ENCODE measurements at places on chromosomes 5 and 9. TPM values are rescaled to one million over a fixed set of nuclear protein-coding genes. Genes with fewer than 3 reads are reported as not detected.

DNA sequence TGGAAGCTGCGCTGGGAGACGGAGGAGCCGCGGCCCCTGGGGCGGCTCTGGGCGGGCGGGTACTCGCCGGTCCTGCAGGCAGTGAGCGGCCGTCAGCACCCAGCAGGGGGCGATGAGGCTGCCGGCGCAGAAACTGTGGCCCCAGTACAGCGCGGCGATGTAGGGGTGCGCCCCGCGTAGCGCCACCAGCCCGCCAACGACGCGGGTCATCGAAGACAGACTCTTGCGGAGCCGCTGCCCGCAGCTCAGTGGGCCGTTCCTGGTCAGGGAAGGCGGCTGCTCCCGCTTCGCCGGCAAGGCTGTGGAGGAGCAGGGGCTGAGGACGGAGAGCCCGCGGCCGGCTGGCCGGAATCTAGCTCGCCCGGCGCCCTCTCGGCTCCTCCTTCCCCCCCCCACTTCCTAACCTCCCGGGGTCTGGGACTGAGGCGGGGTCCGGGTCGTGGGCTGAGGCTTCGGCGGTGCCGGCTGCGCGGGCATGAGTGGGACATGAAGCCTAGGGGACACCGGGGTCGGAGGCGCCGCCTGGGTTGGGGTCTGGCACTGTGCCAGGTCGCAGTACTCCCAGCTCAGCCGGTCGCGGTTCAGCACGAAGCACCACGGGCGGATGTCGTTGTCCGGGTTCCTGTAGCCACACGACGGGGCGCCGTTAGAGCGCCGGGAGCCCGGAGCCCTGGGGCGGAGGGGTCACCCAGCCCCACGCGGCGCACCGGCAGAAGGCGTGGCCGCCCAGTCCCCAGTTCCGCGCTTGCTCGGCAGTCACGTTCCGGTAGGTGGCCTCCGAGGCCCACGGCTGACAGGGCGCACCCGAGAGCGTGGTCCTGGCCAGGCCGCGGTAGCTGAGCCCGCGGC, 3.6 kb upstream of the PFN3 start:
- H3K4me1 ChIP-seq, result peaks cover 2% of the 10 kb centered on the region
- no peak overlapping the region for H3K27ac ChIP-seq
- peak; percentile 87 for DNase-seq
- H3K27me3 ChIP-seq, result no peaks in the 10 kb centered on the region
- H3K4me3 ChIP-seq, result peak overlapping the region; percentile 60
- H3K36me3 ChIP-seq, result no peaks in the 10 kb centered on the region

GRCh38 chr5:176162198-176162597, 76.0 kb upstream of the SIMC1 start:
- no peak overlapping the region for H3K4me3 ChIP-seq
- DNase-seq, result no peak
- H3K27ac ChIP-seq, result no peak overlapping the region
- H3K4me1 ChIP-seq, result no peaks in the 10 kb centered on the region

- no peak overlapping the region for H3K4me3 ChIP-seq
- no peak overlapping the region for H3K27ac ChIP-seq
- H3K4me1 ChIP-seq, result no peaks in the 10 kb centered on the region
- peaks cover 17% of the 10 kb centered on the region for H3K27me3 ChIP-seq
- no peak for DNase-seq
Observed at GRCh38 chr5:36459176-36460135, 146.9 kb upstream of the SLC1A3 start.

DNA sequence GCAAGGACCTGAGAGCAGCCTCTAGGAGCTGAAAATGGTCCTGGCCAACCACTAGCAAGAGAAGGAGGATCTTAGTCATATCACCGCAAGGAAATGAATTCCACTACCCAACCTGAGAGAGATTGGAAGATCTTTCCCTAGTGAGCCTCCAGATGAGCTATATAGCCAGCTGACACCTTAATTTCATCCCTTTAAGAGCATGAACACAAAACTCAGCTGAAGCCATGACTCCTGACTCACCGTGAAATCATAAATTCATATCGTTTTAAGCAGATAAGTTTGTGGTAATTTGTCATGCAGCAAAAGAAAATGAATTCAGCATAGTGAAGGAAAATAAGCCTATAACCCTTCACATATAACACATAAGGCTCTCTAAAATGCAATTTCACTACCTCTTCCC, 23.5 kb downstream of the MAPKAP1 start:
- no peaks in the 10 kb centered on the region for H3K27me3 ChIP-seq
- peaks cover 7% of the 10 kb centered on the region for H3K4me1 ChIP-seq
- H3K4me3 ChIP-seq, result no peak overlapping the region

DNA sequence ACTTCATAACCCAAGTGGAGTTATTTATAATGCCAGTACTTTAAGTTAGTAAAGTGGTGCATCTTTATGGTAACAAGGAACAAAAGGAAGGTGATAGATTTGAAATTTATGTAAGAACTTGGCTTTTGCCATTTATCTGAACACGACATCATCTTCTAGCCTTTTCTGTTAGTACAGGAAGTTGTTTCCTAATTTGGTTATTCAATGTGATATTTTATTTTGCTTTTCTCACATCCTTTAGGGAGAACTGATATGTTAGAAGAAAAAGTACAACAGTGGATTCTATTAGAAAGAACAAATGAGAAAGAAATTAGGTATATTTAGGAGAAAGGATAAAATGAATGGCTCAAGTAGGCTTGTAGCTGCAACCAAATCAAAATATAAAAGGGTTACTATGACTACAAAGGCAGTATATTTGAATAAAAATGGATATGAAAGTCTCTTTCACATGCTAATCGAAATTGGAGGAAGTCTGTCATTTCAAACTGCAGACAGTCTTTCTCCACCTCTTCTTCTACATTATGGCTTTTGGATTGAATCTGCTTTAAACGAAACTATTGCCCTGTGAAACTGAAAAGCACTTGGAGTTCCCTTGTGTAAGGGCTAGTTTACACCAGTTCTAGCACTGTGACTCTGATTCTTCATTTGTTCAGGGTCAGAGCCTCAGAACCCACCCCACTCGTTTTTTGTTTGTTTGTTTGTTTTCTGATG, 18.5 kb upstream of the SLC24A2 start:
- H3K4me1 ChIP-seq, result no peaks in the 10 kb centered on the region
- no peak overlapping the region for H3K27ac ChIP-seq
- peaks cover 11% of the 10 kb centered on the region for H3K27me3 ChIP-seq
- no peaks in the 10 kb centered on the region for H3K36me3 ChIP-seq

DNA sequence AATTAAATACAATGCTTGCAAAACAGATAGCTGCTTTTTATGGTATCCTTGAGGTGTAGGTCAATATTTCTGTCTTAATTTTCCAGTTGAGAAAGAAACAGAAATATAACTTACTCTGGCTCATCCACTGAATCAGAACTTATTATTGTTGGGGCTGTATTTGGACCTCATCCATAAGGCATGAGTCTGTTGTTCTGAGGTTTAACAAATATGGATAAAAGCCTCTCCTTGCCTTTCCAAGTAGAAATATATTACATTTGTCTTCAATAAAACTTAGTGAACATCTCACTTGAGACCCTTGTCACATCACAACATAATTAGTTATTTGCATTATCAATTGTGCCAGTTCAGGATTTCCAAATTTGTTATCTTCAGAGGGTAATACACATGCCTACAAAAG, 525.8 kb downstream of the AGTPBP1 start:
- no peak overlapping the region for H3K4me3 ChIP-seq
- H3K27ac ChIP-seq, result no peak overlapping the region
- no peaks in the 10 kb centered on the region for H3K36me3 ChIP-seq
- H3K27me3 ChIP-seq, result peaks cover 3% of the 10 kb centered on the region
- DNase-seq, result no peak
- no peaks in the 10 kb centered on the region for H3K4me1 ChIP-seq

- DNase-seq, result no peak
- no peak overlapping the region for H3K27ac ChIP-seq
- no peaks in the 10 kb centered on the region for H3K27me3 ChIP-seq
Observed at GRCh38 chr9:33306037-33306436, 15.7 kb downstream of the NFX1 start.

DNA sequence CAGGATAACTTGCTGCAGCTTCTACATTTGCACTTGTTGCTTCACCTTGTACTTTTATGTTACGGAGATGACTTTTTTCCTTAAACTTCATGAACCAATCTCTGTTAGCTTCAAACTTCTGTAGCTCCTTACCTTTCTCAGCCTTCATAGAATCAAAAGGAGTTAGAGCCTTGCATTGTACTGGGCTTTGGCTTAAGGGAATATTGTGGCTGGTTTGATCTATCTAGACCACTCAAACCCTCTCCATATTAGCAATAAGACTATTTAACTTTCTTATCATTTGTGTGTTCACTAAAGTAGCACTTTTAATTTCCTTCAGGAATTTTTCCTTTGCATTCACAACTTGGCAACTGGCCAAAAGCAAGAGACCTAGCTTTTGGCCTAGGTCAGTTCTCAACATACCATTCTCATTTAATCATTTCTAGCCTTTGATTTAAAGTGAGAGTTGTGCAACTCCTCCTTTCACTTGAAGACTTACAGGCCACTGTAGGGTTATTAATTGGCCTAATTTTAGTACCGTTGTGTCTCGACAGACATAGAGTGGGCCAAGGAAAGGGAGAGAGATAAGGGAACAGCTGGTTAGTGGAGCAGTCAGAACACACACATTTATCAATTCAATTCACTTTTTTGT, 63.7 kb downstream of the SHOC1 start:
- H3K4me3 ChIP-seq, result no peak overlapping the region
- no peak for DNase-seq
- no peaks in the 10 kb centered on the region for H3K27me3 ChIP-seq
- peaks cover 32% of the 10 kb centered on the region for H3K36me3 ChIP-seq
- no peak overlapping the region for H3K27ac ChIP-seq
- H3K4me1 ChIP-seq, result no peaks in the 10 kb centered on the region

GRCh38 chr5:159362220-159362619, 31.9 kb upstream of the IL12B start:
- no peak for DNase-seq
- peaks cover under 1% of the 10 kb centered on the region for H3K36me3 ChIP-seq
- no peak overlapping the region for H3K4me3 ChIP-seq
- peaks cover 1% of the 10 kb centered on the region for H3K27me3 ChIP-seq
- H3K4me1 ChIP-seq, result peaks cover 9% of the 10 kb centered on the region

GRCh38 chr5:139693676-139694364, 45.7 kb downstream of the CXXC5 start:
- no peak overlapping the region for H3K4me3 ChIP-seq
- no peak overlapping the region for H3K27ac ChIP-seq
- H3K36me3 ChIP-seq, result no peaks in the 10 kb centered on the region

DNA sequence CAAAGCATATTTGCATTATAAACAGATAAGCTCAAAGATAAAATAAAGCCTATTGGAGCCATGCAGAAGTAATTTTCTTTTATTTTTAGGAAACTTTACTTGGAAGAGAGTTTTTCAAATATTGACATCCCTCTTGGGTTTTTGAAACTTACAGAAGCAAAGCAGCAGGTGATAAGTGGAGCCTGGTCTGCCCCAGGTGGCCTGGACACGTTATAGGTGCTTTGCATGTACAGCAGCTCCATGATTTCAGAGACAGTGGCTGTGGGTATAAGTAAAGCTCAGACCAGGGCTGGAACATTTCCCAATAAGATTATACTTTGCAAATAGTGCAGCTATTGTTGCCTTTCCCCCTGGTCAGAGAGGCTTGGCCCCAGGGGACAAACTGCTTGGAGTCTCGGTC, 51.5 kb downstream of the CCDC192 start:
- DNase-seq, result no peak
- no peaks in the 10 kb centered on the region for H3K4me1 ChIP-seq
- peaks cover 1% of the 10 kb centered on the region for H3K27me3 ChIP-seq
- no peaks in the 10 kb centered on the region for H3K36me3 ChIP-seq

GRCh38 chr9:78697618-78698017, 400.7 kb downstream of the PSAT1 start:
- peaks cover 14% of the 10 kb centered on the region for H3K27me3 ChIP-seq
- no peak overlapping the region for H3K4me3 ChIP-seq
- H3K36me3 ChIP-seq, result no peaks in the 10 kb centered on the region
- H3K4me1 ChIP-seq, result no peaks in the 10 kb centered on the region

GRCh38 chr5:133875179-133875578, 93.2 kb downstream of the C5orf15 start:
- H3K4me3 ChIP-seq, result no peak overlapping the region
- H3K27ac ChIP-seq, result no peak overlapping the region
- no peak for DNase-seq

DNA sequence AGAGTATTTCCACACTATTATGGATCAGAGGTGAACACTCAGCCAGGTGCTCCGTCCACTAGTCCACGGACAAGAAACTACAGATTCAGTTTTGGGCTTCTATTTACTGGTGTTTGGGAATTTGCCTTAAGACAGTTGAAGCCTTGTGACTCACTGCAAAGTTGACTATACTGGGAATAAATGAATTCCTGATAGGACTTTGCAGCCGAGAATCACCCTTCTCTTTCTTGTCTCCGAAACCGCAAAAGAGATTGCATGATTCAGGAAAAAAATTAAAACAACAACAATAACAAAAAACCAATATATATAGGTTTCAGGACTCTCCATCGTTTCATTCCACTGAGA, 716 bp downstream of the TMEM171 start:
- H3K4me3 ChIP-seq, result peak overlapping the region; percentile 34
- peaks cover 86% of the 10 kb centered on the region for H3K27me3 ChIP-seq
- no peaks in the 10 kb centered on the region for H3K36me3 ChIP-seq
- no peak overlapping the region for H3K27ac ChIP-seq
- H3K4me1 ChIP-seq, result peaks cover 24% of the 10 kb centered on the region

- no peak for DNase-seq
- H3K27ac ChIP-seq, result no peak overlapping the region
- no peaks in the 10 kb centered on the region for H3K27me3 ChIP-seq
- H3K4me3 ChIP-seq, result no peak overlapping the region
- H3K36me3 ChIP-seq, result no peaks in the 10 kb centered on the region
Observed at GRCh38 chr5:110965773-110966581, 105.5 kb upstream of the TSLP start.

GRCh38 chr5:156870498-156870839, 20.4 kb downstream of the PPP1R2B start:
- peaks cover 16% of the 10 kb centered on the region for H3K36me3 ChIP-seq
- H3K27ac ChIP-seq, result no peak overlapping the region
- no peak overlapping the region for H3K4me3 ChIP-seq
- DNase-seq, result no peak
- no peaks in the 10 kb centered on the region for H3K27me3 ChIP-seq
- peaks cover under 1% of the 10 kb centered on the region for H3K4me1 ChIP-seq

DNA sequence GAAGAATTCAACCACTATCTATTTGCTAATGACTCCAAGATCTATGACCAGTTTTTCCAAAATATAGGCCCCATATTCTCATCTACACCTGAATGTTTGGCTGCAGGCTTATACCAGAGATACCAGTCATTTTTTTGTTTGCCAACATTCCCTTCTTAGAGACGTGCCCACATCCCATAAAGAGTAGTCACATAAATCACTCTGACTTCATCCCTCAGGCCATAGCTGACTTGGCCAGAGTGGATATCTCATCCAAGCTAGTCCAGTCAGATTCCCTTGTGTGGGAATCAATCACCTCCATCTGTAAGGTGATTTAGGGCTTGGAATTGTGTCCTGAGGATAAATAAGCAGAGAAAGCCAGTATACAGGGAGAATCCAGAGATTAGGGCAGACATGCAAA, 124.3 kb upstream of the SLC24A2 start:
- H3K4me1 ChIP-seq, result no peaks in the 10 kb centered on the region
- H3K36me3 ChIP-seq, result no peaks in the 10 kb centered on the region
- H3K27ac ChIP-seq, result no peak overlapping the region
- DNase-seq, result no peak
- H3K27me3 ChIP-seq, result no peaks in the 10 kb centered on the region

Gene HTR1A
- total RNA-seq, result not detected

Gene KIAA1191
- total RNA-seq, result 78.8 TPM

Gene C9orf43
- 1.1 TPM for total RNA-seq

Gene FOXD4L6
- total RNA-seq, result not detected

Gene TEX48
- total RNA-seq, result not detected

Gene MPDZ
- not detected for total RNA-seq

Gene IL13
- total RNA-seq, result 0.31 TPM

Gene LRRC14B
- total RNA-seq, result not detected

Gene GDNF
- total RNA-seq, result not detected

Gene ALAD
- 45.7 TPM for total RNA-seq

Gene TTC23L
- total RNA-seq, result 0.69 TPM

Gene ZNF618
- 0.69 TPM for total RNA-seq

All from naive thymus-derived CD8-positive, alpha-beta T cell (primary cell).